Hematopoietic multipotent progenitor cell treated with erythropoietin and hydrocortisone succinate and interleukin-3 and kit ligand, for 6 days (in vitro differentiated cells): ENCODE measurements at places on chromosomes 11 and 22.

- no peak for DNase-seq
Observed at GRCh38 chr22:25232301-25232700, 12.9 kb downstream of the CRYBB2 start.

GRCh38 chr11:125982348-125982730 is 36.5 kb downstream of the VSIG10L2 start:
- DNase-seq: no peak

DNA sequence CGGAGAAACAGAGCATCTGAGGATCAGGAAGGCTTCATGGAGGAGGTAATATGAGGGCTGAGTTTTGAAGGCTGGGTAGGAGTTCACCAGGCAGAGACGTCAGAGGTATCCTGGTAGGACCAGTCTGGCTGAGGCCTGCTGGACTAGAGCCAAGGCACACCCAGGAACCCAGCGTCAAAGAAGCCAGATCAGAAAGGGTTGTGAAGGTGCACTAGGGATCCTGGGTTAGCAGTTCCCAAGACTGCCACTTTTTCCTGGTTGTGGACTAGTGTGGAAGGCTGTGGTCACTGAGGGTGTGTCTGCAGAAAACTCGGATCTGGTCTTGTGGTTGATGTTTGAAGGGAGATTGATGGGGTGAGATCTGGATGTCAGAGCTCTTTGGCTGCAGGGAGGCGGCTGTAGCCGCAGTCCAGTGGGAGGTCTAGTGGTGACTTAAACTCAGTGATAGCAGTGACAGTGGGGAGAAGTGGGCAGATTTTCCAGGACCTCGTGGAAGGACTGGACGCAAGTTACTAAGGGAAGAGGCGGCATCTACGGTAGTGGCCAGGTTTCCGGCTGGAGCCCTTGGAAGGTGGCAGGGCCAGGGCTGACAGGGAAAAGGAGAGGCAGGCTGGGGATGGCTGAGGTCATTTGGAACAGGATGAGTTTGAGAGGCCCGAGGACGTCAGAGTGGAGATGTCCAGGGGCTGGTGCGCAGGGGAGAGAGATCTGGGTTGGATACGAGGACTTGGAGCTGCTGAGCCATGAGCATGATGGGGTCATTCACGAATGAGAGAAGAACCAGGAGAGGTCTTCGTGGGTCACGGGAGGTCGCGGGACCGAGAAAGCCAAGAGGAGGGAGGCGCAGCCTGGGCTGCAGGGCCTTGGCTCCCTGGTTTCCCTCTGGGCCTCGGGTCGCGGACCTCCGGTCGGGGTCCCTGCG is 10.9 kb downstream of the RELA start:
- DNase-seq: peak; percentile 83

DNA sequence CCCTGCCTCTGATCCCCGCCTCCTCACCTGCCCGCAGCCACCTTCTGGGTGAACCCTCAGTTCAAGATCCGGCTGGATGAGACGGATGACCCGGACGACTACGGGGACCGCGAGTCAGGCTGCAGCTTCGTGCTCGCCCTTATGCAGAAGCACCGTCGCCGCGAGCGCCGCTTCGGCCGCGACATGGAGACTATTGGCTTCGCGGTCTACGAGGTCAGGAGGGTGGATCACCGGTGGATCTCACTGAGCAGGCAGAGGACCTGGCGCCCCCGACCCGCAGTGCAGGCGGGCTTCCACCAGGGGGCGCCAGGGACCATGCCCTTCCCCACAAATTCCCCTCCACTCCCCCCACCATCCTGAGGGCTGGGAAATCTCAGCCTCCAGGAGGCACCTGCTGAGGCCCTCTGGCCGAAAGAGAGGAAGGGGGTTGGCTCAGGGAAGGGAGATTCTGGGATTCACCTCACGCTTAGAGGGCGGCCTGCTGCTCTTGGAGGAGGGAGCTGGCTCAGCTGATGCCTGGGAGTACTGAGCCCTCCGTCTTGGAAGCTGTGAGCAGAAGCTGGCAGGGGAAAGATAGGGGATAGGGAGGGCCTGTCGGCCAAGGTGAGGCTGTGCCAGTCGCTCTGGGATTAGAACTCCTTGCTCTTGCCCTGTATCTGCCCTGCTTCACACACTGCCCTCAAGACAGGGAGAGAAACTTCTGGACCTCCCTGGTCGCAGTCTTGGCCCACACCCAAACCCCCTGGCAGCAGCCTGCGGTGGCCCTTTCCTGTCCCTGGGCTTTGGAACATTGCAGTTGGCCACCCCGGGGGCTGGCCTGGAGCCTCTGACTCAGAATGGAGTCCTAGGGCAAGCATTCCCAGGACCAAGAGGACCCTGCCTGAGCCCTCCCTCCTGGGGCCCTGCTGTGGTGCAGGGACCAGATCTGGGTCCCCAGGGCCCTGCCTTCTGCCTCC is 23.2 kb downstream of the CAPN1 start:
- peak; percentile 62 for DNase-seq

DNA sequence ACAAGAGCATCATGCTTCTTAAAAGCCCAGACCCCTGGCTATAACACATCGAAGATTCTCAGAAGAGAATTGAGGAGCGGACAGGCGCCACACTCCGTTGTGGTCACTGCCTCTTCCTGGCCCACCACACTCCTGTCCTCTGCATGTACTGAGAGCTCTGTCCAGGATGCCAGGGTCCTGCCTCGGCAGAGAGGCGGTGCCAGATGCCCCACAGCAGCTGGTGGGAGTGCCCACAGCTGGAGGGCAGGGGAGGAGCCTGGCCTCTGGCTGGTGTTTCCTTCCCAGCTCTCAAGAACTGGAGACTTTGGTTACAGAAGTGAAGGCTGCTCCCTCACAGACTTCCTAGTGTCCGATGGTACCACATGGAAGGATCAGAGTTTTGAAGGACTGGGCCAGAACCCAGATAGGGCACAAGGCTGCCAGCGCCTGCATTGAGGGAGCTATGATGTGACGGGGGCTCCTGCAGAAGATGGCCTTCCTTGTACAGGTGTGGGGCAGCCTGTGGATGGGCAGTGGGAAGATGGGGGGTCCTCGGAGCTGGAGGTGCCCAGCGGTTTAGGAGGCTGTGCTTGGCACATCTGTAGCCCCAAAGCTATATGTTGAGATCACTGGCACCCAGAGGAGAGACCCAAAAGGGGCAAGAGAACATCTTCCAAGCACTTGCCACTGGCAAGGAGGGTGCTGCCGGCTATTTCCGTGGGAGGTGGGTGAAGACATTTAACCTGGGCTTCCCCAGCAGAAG is 19.4 kb downstream of the RSPH14 start:
- no peak for DNase-seq

- no peak for DNase-seq
Observed at GRCh38 chr11:56296898-56297297, 4.8 kb upstream of the OR8H1 start.

GRCh38 chr22:48819961-48820360 is 1007.7 kb downstream of the BRD1 start:
- DNase-seq: no peak

DNA sequence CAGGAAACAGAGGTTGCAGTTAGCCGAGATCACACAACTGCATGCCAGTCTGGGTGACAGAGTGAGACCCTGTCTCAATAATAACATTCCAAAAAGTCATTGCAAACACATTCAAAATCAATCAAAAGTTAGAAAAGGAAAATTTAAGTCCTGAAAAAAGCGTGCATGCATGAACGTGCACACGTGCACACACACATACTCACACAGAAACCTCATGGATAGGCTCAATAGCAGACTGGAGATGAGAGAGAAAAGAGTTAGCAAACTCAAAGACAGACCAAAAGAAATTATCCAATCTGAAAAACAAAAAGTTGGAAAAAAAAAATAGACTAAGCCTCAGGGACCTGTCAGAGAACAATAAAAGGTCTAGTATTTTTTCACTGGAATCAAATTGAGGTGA is 1005.6 kb downstream of the TBC1D22A start:
- DNase-seq: no peak

- no peak for DNase-seq
Observed at GRCh38 chr11:68353669-68354068, 41.3 kb downstream of the LRP5 start.

DNA sequence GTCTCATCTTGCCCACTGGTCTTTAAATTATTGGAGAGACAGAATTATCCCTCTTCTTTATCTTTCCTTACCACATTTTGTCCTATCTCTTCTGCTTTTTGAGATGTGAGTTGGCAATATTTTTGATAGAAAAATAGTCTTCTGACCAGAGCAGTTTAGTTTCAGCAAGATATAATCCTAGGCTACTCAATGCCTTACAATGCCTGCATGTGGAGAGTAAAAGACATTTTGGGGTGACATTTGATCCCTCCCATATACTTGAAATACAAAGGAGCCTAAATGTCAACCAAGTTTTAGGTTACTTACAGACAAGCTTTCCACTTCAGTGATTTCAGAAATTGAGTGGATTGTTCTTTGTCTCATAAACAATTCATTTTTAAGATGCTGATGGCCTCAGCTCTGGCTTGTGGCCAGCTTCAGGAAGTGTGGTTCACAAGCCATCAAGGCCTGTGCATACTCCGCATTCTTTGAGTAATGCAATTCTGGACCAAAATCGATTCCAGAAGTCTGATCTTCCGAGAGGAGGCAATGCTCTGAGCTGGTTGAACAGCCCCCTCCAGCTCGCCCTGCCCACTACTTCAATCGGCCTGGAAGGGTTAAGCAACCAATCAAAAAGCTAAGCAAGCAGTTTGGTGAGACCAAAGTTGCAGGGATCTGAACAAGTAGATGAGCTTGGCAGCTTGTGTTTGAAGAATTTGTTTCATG is 274.4 kb downstream of the BLID start:
- DNase-seq: no peak

DNA sequence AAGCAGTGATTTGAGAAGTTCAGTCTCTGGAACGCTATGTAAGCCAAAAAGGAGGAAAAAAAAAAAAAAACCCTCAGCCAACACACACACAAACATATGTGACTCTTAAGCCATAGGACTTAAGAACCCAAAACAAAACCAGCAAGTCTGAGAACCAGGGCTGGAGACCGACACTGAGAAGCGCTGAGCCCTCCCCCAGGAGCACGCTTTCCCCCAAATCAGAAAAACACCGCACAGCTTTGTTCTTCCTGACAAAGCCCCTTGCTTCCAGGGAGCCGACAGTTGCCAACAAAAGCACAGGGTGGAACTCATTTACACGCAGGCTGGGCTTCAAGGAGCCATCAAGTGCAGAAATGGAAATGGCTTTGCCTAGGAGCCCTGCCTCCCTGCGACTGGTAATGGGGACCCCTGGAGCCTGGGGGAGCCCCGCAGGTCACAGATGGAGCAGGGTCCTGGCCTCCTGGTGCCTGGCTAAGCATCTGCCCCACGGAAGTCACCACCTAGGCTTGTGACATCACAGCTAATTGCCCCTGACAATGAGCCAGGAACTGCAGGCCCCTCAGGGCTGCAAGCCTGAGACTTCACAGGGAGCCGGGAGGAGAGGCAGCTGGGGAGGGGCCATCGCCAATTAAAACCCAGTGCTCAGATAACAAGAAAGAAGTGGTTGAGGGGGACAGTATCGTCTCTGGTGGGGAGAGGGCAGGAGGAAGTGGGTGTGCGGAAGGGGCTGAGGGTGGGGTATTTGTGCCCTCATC is 66.9 kb downstream of the NFAM1 start:
- no peak for DNase-seq

DNA sequence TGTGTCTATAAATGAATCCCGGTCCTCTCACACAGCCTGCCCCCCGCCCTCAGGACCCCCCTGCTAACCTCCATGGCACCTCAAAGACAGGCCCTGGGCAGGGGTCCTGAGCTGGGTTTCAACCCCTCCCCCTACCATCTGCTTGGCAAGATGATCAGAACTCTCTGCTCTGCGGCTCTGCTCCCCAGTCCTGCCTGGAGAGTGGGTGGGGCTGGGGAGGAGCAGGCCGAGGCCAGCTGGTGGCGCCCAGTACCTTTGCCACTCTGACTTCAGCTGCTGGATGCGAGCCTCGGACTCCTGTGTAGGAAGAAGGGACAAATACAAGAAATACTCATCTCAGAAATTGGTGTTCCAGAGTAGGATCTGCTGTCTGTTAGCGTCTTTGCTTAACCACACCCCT is 15.0 kb downstream of the SUN2 start:
- no peak for DNase-seq

GRCh38 chr11:126704096-126704495 is 296.5 kb downstream of the KIRREL3 start:
- DNase-seq: no peak

- DNase-seq: peak; percentile 89
Observed at GRCh38 chr22:36331912-36332622, 55.7 kb downstream of the MYH9 start.

DNA sequence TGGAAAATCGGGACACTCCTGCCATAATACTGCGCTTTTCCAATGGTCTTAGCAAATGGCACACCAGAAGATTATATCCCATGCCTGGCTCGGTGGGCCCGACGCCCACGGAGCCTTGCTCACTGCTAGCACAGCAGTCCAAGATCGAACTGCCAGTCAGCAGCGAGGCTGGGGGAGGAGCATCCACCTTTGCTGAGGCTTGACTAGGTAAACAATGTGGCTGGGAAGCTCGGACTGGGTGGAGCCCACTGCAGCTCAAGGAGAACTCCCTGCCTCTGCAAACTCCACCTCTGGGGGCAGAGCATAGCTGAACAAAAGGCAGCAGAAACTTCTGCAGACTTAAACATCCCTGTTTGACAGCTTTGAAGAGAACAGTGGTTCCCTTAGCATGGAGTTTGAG is 15.6 kb downstream of the PTH start:
- no peak for DNase-seq

- no peak for DNase-seq
Observed at GRCh38 chr22:31509061-31509762, 12.9 kb downstream of the SFI1 start.

DNA sequence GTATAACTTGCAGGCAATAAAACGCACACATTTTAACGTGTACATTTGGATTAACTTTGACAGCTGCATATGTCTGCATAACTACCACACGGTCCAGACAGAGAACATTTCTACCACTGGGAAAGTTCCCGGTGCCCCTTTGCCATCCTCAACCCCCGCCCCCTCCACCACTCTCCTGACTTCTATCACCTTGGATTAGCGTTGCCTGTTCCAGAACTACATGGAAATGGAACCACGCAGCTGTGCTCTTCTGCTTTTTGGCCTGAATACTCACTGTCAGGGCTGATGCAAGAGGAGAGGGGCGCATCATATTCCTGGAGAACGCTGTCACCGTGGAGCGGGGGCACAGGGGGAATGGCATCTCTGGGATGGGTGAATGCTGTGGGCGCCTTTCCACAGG is 62.1 kb downstream of the LRP5 start:
- no peak for DNase-seq

DNA sequence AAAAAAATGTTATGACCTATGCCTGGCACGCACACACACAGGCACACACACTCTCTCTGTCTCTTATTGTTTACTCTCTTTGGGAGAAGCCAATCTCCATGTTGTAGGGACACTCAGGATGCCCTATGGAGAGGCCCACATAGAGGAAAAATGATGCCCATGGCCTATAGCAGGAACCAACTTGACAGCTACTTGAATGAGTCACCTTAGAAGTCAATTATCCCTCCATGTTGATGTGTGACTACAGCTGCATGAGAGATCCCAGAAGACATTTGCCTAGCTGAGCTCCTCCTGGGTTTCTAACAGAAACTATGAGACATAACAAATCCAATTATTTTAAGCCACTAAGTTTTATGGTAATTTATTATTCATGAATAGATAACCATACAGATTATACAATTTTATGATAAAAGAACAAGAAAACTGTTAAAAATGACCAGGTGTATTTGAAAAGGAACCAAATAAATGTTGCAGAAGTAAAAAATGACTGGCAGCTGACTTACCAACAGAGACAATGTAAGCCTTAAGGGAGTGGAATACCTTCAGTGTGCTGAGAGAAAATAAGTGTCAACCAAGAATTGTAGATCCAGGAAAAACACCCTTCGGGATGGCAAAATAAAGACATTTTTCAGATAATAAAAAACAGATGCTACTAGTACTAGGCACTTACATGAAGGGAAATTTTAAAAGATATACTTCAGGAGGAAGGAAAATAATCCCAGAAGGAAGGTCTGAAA is 403.7 kb upstream of the SYN3 start:
- no peak for DNase-seq

GRCh38 chr11:65438257-65439151 is 15.9 kb downstream of the NEAT1 start:
- DNase-seq: peak; percentile 3
